ENCODE measurements at places on chromosomes 3 and 15. TPM values are rescaled to one million over a fixed set of nuclear protein-coding genes. Genes with fewer than 3 reads are reported as not detected.

The XCR1 gene
- not detected for total RNA-seq

The SRPRB gene
- total RNA-seq: 55.2 TPM

The CD276 gene
- 60.9 TPM for total RNA-seq

The ARHGEF26 gene
- total RNA-seq: 0.80 TPM

The ZPLD1 gene
- not detected for total RNA-seq

The CPOX gene
- 26.7 TPM for total RNA-seq

The SYNPR gene
- not detected for total RNA-seq

The TM4SF4 gene
- not detected for total RNA-seq

The GP5 gene
- total RNA-seq: 0.14 TPM

The SRP14 gene
- 163 TPM for total RNA-seq

The FGF7 gene
- total RNA-seq: under 0.01 TPM

The PDZRN3 gene
- total RNA-seq: 0.07 TPM

The SLC22A14 gene
- total RNA-seq: 0.13 TPM

The SMCO1 gene
- not detected for total RNA-seq

The CAMK1 gene
- 43.8 TPM for total RNA-seq

The CLRN1 gene
- not detected for total RNA-seq

The SEMA4B gene
- total RNA-seq: 8.5 TPM

The FBN1 gene
- total RNA-seq: 48.0 TPM
